ENCODE measurements at places on chromosomes 6 and 20. TPM values are rescaled to one million over a fixed set of nuclear protein-coding genes. Genes with fewer than 3 reads are reported as not detected.
A peak's percentile ranks its signal among the peaks of the same experiment; 100 is the strongest.

- no peaks in the 10 kb centered on the region for H3K4me1 ChIP-seq
- DNase-seq, result no peak
- no peak overlapping the region for H3K4me3 ChIP-seq
- no peaks in the 10 kb centered on the region for H3K36me3 ChIP-seq
- H3K27ac ChIP-seq, result no peak overlapping the region
- H3K27me3 ChIP-seq, result no peaks in the 10 kb centered on the region
Measured at GRCh38 chr6:36700831-36701230, 3.2 kb downstream of the RAB44 start.

DNA sequence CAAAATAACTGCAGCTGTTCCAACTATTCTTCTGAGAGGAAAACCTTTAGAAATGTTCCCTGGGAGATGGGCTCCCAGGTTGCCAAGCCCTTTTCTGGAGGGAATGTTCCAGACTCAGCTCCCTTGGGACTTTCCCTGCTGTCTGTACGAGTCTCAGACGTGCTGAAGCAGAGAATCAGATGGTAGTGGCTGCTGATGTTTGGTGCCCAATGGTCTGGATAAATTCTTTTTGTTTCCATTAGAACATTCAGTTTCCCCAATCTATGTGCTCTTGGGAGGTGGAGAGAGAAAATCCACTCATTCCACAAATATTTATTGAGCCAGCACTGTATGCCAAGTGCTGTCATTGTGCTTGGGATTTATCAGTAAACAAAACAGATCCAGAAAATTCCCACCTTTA lies 40.0 kb downstream of the SNHG17 start:
- H3K4me3 ChIP-seq, result no peak overlapping the region
- H3K27me3 ChIP-seq, result no peaks in the 10 kb centered on the region
- H3K4me1 ChIP-seq, result no peaks in the 10 kb centered on the region
- H3K27ac ChIP-seq, result no peak overlapping the region

- peaks cover 33% of the 10 kb centered on the region for H3K4me1 ChIP-seq
- H3K36me3 ChIP-seq, result no peaks in the 10 kb centered on the region
- peak overlapping the region; percentile 4 for H3K27ac ChIP-seq
- no peaks in the 10 kb centered on the region for H3K27me3 ChIP-seq
- no peak overlapping the region for H3K4me3 ChIP-seq
Measured at GRCh38 chr20:50547964-50548363, 37.8 kb downstream of the PTPN1 start.

GRCh38 chr6:170010665-170011203 lies 259.3 kb downstream of the ERMARD start:
- no peak overlapping the region for H3K27ac ChIP-seq
- H3K27me3 ChIP-seq, result peaks cover 7% of the 10 kb centered on the region
- no peaks in the 10 kb centered on the region for H3K36me3 ChIP-seq
- no peaks in the 10 kb centered on the region for H3K4me1 ChIP-seq
- H3K4me3 ChIP-seq, result no peak overlapping the region

DNA sequence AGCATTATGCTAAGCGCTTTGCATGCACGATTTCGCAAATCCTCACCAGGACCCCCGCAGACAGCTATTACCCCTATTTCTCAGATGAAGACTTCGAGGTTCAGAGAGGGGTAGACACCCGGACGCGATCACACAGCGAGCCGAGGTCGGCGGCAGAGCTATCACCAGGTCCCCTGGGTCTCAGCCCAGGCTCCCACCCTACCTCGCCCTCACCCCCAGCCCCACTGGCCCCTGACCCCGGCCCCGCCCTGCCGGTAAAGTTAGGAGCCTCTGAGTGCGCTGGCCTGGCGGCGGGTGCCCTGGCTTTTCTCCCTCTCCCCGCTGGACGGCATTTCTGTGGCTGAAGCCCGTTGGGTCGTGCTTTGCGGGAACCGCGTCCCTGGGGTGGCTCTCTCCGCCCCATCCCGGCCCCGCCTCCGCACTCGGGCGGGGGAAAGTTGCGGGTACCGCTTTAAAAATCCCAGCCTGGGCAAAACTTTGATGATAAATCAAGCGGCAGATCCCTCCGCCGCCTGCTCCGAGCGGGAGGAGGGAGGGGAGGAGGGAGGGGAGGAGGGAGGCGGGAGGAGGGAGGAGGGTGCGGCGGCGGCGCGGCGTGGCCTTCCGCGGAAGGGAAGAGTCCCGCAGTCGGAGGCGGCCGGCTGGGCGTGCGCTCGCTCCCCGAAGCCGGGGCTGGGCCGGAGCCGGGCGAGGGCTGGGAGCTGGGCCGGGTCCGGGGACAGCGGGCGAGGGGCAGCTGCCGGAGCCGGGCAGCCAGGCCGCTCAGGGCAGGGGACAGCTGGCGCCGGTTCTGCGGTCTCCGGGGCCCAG lies at the start of gene VSTM2L:
Gene VSTM2L (plus strand): TSS at position 624 of the 810 bp plus-strand sequence. CDS start 224 bp downstream, outside the sequence.
- no peak for DNase-seq
- H3K4me3 ChIP-seq, result no peak within 1 kb of the TSS
- H3K36me3 ChIP-seq, result no peaks in the 10 kb centered on the region
- no peaks in the 10 kb centered on the region for H3K4me1 ChIP-seq
- peaks cover 13% of the 10 kb centered on the region for H3K27me3 ChIP-seq

- no peaks in the 10 kb centered on the region for H3K36me3 ChIP-seq
- H3K27me3 ChIP-seq, result no peaks in the 10 kb centered on the region
- no peak for DNase-seq
- no peak overlapping the region for H3K4me3 ChIP-seq
- H3K4me1 ChIP-seq, result peaks cover 15% of the 10 kb centered on the region
Measured at GRCh38 chr20:45344168-45344860, 3.9 kb downstream of the SDC4 start.

GRCh38 chr20:16904751-16905150 lies 156.6 kb downstream of the OTOR start:
- DNase-seq, result no peak
- no peaks in the 10 kb centered on the region for H3K36me3 ChIP-seq
- H3K4me1 ChIP-seq, result no peaks in the 10 kb centered on the region

The PRRT1 gene
- total RNA-seq, result 1.7 TPM

The HLA-DMB gene
- 9.8 TPM for total RNA-seq

The ANGPT4 gene
- not detected for total RNA-seq

The UNC5CL gene
- 4.7 TPM for total RNA-seq

The SMIM8 gene
- 8.6 TPM for total RNA-seq
